ENCODE measurements at places on chromosomes 16 and 17.

DNA sequence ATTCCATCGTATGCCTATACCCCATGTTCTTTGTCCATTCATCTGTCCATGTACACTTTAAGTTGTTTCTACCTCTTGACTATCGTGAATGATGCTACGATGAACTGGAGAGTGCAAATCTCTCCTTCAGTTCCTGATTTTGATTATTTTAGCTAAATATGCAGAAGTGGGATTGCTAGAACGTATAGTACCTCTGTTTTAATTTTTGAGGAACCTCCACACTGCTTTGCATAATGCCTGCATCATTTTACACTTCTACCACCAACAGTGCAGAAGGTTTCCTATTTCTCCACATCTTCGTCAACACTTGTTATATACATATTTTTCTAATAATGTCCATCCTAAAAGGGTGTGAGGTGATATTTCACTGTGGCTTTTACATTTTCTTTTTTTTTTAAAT, 43.9 kb downstream of the SDR42E1 start:
- no peak for DNase-seq

DNA sequence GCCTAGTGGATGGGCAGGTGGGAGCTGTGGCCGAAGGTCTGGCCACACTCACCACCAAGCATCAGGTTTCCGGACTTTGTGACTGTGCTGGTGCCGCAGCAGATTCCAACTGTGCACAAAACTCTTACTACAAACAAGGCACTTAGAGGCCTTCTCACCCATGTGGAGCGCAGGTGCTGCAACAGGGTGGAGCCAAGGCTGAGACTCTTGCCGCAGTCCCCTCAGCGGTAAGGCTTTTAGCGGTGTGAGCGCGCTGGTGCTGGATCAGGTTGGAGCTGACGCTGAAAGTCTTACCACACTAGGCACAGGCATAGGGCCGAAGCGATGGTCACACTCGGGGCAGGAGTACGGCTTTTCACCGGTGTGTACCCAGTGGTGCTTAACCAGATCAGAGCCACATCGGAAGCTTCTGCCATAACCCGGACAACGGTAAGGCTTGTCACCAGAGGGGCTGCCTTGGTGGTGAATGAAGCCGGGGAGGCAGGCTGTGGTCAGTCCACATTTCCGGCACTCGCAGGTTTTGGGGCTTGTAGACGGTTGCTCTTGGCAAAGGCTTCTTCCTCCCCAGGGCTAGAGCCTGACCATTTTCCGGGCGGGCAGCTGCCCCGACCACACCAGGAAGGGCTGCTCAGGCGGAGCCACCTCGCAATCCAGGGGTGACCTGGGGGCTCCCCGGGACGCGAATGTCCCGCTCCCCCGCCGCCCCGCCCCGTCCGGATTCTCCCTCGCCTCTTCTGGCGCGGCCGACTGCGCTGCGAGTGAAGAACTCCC, 1.0 kb upstream of the ARMC5 start:
- DNase-seq = no peak

GRCh38 chr16:86337581-86338402, 172.5 kb upstream of the FOXF1 start:
- DNase-seq = no peak

DNA sequence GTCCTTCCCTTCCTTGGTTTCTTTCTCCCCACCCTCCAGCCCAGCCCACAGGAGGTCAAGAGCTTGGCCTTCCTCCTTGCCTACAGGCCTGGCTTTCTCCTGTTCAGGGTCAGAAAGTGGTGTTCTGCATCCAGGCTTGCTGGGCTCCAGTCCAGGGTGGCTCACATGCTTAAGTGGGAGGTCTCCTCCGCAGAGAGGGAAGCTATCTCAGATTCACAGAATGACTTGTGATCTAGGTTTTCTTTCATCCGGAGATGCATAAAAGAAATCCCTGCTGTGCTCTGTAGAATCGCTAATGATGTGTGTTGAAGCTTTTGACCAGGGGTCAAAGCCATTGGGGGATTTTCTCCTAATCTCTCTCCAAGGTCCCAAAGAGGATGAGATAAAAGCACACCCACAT, 382.3 kb upstream of the EEF2KMT start:
- DNase-seq = no peak

- DNase-seq = peak; percentile 80
Observed at GRCh38 chr17:75848523-75849278, 4.5 kb upstream of the UNC13D start.

GRCh38 chr16:65956100-65956499, 410.4 kb upstream of the CDH5 start:
- no peak for DNase-seq

DNA sequence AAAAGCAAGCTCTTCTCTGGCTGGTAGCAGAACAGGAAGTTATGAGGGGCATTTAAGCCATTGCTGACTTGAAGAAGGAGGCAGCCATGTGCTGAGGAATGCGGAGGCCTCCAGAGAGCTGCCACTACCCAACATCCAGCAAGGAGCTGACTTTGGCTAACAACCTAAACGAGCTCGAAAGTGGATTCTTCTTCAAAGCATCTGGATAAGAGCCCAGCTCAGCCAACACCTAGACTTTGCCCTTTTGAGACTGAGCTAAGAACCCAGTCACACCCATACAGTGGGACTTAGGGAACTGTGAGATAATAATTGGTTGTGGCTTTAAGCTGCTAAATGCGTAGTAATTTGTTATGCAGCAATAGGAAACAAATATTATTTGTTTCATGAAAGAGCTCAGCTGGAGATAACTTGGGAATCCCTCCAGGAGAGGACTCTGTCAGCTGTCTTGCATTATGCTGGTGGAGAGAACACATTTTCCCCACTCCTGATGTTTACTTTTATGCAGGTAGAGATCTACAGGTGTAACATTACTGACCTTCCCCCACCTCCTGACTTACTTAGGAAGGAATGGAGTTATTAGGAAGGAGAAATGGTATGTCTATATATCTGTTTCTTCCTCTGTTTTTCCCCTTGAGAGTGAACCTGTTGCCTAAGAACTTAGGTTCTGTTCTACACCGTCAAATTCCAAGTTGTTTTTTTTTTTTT, 52.7 kb upstream of the ZNF629 start:
- no peak for DNase-seq

DNA sequence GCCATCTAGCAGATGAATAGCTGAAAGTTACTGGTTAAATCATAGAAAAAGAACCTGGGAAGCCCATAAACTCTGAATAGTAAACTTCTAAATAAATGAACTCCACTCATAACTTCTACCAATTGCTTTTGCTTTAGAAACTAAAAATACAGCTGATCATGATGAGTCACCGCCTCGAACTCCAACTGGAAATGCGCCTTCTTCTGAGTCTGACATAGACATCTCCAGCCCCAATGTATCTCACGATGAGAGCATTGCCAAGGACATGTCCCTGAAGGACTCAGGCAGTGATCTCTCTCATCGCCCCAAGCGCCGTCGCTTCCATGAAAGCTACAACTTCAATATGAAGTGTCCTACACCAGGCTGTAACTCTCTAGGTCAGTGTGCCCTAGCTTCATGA, 9.7 kb downstream of the KAT7 start:
- no peak for DNase-seq

DNA sequence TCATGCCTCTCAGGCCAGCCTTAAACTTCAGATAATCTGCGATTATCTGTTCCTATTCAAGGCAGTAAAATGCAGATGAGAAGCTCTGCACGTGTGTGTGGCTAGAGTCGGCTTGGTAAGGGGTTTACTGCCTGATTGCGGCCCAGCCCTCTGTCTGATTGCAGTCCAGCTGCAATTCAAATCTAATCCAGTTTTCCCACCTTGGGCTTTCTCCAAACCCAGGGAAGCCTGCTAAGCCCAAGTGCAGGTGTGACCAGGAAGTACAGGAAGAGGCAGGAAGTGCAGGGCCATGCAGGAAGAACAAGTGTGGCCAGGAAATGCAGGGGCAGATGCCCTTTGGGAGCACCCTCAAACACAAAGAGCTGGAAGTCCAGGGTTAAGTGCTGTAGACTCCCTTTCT, 314.9 kb downstream of the CEP112 start:
- DNase-seq = no peak

DNA sequence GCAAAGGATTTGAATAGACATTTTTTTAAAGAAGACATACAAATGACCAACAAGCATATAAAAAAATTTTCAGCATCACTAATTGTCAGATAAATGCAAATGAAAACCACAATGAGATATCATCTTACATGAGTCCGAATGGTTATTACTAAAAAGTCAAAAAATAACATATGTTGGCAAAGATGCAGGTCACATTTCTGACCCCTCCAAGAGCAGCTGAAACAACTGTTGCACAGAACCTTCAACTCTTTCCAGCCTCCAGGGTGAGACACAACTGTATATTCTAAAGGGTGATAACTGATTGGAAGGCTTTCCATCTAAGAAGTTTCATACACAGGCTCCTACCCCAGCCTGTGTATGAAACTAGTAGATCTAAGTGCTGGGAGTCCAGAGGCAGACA, 51.9 kb downstream of the SLFN5 start:
- no peak for DNase-seq

DNA sequence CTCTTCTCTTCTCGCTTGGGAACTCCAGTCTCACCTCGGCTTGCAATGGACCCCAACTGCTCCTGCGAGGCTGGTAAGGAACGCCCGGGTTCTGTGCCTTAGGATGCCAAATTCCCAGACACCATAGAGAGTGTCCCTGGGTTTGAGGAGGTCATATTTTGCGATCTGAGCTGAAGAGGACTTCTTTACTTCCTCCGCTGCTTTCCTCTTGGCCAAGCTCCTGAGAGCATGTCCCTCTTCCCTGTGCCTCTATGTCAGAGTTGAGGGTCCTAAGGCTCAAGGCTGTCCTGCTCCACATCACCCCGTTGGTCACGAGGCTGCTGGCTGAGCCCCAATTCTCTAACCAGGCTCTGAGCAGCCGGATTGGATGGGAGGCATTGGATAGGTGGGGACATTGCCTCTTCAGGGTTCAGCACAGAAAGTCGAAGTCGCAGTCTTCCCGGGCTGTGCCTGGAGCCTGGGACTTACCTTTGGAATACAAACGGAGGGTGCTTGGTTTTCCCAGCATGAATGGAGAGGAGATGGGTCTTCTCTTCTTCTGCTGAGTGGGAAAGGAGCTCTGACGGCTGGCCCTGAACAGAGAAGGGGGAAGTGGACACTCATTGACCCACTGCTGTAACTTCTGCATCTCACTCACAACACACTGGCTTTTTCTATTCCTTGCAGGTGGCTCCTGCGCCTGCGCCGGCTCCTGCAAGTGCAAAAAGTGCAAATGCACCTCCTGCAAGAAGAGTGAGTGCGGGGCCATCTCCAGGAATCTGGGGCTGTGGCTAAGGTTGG, 416 bp downstream of the MT1H start:
- DNase-seq = no peak

DNA sequence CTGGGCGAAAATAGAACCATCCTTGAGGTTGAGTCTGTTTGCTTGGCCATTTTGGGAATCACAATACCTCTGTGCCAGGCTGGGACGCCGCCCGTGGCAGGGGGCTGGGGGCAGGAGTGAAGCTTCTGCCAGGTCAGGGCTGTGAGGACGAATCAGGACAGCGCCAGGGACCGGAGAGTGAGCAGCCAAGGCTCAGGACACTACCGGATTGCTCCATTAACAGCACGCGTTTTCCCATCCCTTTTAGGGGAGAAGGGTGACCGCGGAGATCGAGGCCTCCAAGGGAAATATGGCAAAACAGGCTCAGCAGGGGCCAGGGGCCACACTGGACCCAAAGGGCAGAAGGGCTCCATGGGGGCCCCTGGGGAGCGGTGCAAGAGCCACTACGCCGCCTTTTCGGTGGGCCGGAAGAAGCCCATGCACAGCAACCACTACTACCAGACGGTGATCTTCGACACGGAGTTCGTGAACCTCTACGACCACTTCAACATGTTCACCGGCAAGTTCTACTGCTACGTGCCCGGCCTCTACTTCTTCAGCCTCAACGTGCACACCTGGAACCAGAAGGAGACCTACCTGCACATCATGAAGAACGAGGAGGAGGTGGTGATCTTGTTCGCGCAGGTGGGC, 23.4 kb downstream of the C1QTNF1 start:
- DNase-seq = no peak

DNA sequence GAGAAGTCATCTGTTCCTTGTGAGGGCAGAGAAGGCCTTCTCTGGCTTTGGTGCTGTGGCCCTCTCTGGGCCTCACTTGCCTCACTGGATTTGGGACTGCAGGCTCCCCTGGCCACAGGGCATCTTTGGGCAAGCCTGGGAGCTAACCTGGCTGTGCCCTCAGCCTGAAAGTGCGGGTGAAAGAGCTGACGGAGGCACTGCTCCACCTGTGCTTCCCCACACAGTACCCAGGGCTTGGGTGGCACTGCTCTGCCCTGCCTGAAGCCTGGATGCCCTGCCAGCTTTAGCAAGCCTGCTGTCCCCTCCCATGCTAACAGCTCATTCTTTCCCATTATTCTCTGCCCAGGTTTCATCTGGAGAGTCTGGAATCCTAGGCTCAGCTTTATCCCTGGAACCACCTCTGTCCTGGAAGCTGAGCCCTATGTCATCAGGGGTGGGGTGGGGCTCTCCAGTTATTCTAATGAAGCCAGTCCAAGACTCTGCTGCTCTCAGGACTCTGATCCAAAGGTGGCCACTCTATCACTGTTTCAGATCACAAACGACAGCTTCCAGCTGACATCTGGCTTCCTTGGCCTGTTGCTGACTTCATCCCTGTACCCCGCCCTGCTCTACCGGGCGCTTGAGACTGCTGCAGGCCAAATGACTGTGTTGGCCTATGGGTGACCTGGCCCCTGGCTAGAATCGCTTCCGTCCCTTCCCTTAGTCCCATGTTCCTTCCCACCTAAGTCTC, 29.3 kb downstream of the HIC1 start:
- DNase-seq = no peak

GRCh38 chr16:75860326-75861053, 134.2 kb upstream of the CPHXL start:
- no peak for DNase-seq

GRCh38 chr16:29192329-29193247, 207.7 kb downstream of the LAT start:
- no peak for DNase-seq

GRCh38 chr16:72711823-72712222, 336.1 kb downstream of the ZFHX3 start:
- DNase-seq = no peak

DNA sequence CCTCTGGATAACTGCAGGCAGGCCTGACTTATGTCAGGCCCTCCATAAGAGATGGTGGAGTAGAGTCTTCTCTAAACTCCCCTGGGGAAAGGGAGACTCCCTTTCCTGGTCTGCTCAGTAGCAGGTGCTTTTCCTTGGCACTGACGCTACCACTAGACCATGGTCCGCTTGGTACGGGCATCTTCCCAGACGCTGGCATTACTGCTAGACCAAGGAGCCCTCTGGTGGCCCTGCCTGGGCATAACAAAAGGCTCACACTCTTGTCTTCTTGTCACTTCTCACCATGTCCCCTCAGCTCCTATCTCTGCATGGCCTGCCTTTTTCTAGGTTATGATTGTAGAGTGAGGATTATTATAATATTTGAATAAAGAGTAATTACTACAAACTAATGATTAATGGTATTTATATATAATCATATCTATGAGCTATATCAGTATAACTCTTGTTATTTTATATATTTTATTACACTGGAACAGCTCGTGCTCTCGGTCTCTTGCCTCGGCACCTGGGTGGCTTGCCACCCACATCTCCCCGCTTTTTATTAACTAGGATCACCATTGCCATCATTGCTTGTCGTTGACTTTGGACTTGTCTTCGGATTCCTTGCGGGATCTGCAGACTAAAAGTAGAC, 59.8 kb upstream of the ARL4D start:
- DNase-seq = peak; percentile 39
